Hypothalamus (tissue), 51 donors: ENCODE measurements at places on chromosomes 7 and 10.

- no peak for DNase-seq
These were observed 11.5 kb downstream of the INTS1 start for GRCh38 chr7:1492640-1493039.

- no peak for DNase-seq
These were observed 101.7 kb downstream of the BMS1 start for GRCh38 chr10:42883993-42884983.

- no peak for DNase-seq
These were observed 418.9 kb downstream of the ZNF716 start for GRCh38 chr7:57868771-57869483.

- no peak for DNase-seq
These were observed 200.9 kb downstream of the TEX36 start for GRCh38 chr10:125482108-125482507.

DNA sequence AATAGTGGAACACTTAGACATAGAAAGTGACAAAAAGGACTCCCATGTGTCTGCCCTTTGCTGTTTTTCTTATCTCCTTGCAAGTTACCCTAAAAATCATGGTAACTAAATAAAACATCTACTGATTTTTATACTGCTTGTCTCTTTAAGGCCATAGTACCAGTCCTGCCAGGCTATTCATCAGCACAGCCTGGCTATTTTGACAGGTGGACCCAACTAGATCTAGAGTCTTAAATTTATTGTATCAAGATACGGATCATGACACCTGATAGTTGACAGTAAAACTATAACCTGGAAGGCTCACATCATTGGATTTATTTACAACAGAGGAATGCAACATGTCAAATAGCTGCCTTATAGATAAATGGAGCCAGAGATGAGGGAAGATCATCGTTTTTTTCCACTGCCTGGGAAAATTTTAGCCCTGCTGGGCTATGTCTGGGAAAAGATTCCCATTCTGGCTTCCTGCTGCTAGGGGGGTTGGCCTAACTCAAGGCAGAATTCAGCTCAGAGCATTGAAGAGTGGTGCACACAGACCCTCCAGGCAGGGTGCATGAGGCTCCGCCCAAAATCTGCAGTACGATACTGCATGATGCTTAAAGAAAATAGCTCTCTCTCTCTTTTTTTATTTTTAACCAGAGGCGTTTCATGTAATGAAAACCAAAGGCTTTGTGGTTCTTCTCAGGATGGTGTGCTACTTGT lies 292.0 kb upstream of the FZD8 start:
- DNase-seq, result no peak

- no peak for DNase-seq
These were observed 150.3 kb downstream of the RNF216 start for GRCh38 chr7:5631152-5631551.

DNA sequence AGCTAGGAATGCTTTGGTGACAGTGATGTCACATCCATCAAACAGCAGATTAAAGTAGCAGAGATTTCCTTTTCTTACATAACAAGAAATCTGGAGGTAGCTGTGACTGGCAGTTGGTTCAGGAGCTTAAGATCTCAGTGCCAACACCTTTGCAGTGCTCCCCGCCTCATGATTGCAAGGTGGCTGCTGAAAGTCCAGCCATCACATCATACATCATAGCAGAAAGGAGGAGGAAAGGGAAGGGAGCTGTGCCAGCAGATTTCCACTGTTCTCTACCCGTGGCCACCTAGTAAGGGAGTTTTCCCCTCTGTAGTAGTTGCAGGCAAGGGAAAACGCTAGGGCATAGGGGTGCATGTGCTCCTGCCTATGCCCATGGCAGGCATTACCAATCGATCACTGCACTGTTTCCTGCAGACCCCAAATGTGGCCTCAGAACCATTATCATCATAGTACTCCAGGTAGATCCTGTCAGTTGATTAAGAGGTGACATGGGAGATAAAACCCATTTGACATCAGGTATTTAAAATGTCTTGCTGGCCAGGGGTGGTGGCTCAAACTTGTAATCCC lies 57.9 kb upstream of the GTF2IRD1 start:
- DNase-seq, result no peak

DNA sequence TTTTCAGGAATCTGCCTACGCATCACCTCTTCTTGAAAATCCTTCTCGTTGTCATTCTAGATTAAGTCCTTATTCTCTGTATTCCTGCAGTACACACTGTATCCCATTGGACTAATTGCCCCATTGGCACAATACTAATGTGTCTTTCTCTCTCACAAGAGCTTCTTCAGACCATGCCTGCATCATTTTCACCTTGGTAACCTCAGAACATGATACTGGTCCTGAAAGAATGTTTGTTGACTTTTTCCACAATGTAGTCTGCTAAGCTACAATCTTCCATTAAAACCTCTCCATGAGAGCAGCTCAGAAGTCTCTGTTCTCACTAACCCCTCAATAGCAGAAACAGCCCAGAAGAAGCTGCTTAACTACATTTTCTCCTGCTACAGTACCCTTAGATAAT lies 270.7 kb downstream of the PCDH15 start:
- DNase-seq, result no peak

DNA sequence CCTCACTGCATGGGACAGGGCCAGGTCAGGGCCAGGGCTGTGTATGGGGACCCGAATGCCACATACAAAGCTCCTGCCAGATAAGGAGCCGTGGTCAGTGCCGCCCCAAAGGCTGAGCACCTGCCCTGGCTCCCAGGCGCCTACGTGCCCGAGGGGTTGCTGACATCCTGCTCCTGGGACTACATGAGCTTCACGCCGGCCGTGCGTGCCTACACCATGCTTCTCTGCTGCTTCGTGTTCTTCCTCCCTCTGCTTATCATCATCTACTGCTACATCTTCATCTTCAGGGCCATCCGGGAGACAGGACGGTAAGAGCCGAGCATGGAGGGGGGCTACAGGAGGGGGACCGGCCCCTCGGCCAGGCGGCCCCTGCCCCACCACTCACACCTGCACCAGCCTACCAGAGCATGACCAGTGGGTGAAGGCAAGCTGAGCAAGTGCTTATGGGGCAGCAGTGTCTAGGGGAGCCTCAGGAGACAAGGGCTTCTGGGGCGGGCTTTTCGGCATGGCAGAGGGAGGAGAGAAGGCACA lies 4.9 kb downstream of the OPN4 start:
- no peak for DNase-seq

GRCh38 chr7:90686146-90686545 lies 90.0 kb downstream of the CDK14 start:
- DNase-seq, result no peak

DNA sequence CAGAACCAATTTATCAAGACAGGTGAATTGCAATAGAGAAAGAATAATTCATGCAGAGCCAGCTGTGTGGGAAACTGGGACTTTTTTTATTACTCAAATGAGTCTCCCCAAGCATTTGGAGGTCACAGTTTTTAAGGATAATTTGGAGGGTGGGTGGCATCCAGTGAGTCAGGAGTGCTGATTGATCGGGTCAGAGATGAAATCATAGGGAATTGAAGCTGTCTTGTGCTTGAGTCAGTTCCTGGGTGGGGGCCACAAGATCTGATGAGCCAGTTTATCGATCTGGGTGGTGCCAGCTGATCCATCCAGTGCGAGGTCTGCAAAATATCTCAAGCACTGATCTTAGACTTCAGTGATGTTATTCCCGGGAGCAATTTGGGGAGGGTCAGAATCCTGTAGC lies 9.9 kb upstream of the MYO1G start:
- DNase-seq, result no peak

- DNase-seq, result no peak
These were observed 445.6 kb downstream of the GFRA1 start for GRCh38 chr10:115827231-115828009.

DNA sequence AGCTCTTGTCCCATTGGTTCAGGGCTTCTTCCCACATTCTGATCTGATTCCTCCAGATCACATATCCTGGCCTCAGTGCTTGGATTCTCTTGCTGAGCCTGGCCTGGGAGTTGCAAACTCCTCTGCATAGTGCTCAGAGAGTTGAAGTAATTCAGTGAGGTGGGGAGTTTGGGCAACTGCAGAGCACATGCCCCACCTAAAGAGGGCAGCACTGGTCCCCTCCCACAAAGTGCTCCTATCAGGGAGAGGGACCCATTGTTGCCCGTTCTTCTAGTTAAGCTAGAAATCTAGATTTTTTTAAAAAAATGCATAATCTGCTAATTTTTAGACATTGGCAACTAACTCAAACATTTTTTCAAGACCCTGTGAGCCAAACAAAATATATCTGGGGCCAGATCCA lies 45.1 kb downstream of the CHN2 start:
- no peak for DNase-seq

GRCh38 chr10:36462194-36462593 lies 663.2 kb upstream of the ANKRD30A start:
- no peak for DNase-seq

GRCh38 chr10:77836299-77836820 lies 90.2 kb downstream of the DLG5 start:
- DNase-seq, result no peak

DNA sequence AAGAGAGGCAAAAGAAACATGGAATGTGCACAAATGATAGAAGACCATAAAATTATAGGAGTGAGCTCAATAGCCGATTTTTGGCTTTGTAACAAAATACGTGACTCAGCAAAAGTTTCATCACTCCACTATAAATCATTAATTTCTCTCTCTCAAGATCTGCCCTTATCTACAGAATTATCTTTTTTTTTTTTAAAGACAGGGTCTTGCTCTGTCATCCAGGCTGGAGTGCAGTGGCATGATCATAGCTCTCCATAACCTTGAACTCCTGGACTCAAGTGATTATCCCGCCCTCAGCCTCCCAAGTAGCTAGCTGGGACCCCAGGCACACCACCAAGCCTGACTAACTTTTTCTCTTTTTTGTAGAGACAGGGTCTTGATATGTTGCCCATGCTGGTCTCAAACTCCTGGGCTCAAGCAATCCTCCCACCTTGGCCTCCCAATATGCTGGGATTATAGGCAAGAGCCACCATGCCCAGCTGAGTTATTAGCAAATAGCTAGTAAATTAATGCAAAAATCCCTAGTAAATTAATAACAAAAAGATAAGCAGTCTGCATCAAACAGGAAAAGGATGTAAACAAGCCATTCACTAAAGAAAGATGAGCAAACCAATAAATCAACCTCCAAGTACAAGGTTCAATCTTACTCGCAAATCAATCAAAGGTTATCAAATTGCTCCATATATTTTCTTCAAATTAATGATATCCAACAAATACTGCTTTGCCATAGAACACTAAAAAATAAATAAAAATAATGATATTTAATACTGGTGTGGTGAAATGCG lies 450.7 kb downstream of the PARD3 start:
- DNase-seq, result no peak

DNA sequence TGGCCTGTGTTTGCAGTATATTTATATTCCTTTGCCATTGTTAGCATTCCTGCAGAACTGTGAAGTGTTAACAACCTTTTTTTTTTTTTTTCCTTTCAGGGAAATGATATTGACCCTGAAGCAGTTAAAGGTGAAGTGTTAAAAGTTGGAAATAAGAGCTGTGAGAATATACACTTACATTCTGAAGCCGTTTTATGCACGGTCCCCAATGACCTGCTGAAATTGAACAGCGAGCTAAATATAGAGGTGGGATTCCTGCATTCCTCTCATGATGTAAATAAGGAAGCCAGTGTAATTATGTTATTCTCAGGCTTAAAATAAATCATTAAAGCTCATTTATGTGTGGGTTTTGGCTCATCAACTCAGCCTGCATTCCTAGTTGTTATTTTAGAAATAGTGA lies 92.8 kb upstream of the CAPZA2 start:
- DNase-seq, result no peak

GRCh38 chr7:123398921-123399320 lies 135.5 kb downstream of the IQUB start:
- DNase-seq, result no peak

DNA sequence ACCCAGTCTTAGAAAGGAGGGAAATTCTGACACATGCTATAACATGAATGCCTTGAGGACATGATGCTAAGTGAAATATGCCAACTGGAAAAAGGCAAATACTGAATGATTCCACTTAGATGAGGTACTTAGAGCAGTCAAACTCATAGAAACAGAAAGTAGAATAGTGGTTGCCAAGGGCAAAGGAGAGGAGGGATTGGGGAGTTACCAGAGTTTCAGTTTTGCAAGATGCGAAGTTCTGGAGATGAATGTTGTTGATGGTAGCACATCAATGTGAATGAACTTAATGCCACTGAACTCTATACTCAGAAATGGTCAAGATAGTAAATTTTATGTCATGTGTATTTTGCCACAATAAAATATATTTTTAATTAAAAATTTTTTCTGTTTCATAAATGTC lies 38.9 kb downstream of the DRGX start:
- no peak for DNase-seq

DNA sequence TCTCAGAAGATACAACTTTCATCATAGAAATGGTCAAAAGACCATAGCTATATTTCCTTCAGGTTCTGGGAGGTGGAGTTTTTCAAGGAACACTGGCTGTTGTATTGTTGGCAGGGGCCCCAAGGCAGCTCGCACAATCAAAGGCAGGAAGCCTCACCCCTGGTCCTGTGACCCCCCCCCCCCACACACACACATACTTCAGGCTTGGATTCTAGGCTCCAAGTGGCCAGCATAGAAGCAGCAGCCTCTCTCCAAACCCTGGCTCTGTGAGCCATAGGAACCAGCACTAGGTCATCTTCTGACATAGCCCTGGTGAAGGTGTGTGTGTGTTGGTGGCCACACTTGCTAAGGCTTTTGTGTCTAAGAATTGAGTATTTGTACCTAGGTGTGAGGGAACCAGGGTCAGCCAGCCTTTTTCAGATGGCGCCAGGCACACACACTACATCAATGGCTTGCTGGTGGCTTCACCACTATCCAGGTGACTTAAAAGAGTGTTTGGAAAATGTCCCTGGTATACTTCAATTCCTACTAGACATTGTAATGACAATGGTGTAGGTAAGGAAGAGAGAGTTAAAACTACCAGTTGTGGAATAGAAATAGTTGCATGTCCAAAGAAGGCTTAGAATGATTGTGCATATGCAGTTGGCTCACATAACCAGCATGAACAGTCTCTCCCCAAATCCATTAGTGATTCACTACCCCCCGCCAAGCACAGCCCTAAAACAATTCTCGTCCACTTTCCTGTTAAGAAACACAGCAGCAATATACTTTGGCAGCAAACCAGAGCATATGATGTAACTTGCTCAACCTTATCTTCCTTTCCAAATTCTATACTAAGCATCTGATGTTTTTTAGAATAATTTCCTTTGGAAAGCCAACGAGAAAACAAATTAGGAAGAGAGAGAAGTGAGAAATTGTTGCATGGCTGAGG lies 91.3 kb downstream of the AVL9 start:
- no peak for DNase-seq

GRCh38 chr10:17669185-17669872 lies 25.4 kb downstream of the STAM start:
- DNase-seq, result no peak

DNA sequence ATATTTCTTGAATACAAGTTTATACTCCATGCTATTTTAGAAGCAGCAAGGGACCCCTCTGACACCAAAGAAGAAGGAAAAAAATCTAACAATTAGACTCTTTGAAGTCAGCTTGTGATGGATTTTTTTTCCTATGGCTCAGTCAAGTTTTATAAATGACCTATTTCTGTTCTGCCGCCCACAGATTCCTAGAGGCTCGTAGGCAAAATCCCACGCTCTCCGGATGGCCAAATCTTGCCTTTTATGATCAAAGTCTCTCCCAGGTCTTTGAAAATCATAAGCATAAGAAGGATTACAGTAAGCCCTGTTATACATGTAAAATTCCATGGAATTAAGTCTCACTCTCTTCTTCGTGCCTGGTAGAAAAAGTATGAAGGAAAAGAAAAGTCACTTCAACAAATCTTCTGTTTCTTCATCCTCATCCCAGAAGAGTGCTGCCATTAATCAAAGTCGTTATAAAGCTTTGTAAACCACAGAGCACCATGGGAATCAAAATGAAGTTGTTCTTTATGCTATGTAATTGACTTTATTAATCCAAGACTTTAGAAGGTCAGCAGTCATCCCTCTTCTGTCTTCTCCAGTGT lies 33.1 kb downstream of the ASB13 start:
- DNase-seq, result no peak

- DNase-seq, result no peak
These were observed 828.8 kb downstream of the CCSER2 start for GRCh38 chr10:85157206-85157605.
